ENCODE measurements at places on chromosomes 2 and 18.

DNA sequence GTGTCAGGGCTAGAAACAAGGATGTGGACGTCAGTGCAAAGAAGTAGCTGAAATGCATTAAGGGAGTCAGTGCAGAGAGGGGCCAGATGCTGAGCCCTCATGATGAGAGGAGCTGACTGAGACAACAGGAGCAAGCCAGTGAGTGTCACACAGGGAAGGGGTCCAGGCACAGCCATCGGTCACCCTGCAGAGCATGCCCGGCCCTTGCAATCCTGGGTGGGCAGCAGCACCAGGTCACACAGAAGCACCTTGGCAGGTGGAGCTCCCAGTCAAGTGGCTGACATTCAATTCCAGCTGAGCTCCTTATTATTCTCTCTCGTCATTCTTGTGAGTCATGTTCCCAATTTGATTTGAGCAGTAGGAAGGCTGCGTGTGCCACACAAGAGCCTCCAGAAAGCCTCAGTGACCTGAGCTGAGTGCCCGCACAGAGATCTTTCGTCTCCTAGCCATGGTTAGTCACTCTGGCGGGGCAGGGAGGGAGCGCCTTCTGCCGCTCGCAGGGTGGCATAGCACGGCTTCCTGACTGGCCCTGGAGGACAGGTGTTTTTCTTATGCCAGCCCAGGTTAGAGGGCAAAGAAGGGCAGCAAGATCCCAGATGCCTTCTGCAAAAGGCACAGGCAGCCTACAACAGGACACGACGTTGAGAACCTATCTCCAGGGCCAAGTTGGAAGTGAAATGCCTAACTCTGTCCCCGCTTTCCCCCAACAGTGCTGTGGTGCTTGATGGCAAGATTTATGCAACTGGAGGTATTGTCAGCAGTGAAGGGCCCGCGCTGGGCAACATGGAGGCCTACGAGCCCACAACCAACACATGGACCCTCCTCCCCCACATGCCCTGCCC, 220.9 kb downstream of the ATAD2B start:
- peak; percentile 3 for DNase-seq

DNA sequence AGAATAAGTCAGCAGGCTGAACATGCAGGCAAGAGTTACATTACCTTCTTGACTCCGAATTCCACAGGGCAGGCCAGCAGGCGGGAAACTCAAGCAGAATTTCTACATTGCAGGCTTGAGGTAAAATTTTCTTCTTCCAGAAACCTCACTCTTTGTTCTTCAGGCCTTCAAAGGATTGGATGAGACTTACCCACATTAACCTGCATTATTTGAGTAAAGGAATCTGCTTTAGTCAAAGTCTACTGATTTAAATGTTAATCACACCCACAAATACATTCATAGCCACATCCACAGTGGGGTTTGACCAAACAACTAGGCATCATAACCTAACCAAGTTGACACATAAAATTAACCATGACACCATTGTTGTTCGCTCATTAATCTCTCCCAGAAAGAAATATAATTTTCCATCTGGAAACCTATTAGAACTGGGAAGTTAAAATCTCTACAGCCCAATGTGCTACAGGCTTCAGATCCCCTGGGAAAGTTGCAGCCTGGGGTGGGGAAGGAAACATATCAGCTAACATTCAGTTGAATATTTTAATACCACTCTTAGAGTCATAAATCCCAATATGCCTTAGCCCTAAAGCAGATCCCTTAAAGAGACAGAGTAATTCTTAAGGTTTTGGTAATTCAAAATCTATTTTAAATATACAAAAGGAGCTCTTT, 468.2 kb upstream of the TNP1 start:
- no peak for DNase-seq

DNA sequence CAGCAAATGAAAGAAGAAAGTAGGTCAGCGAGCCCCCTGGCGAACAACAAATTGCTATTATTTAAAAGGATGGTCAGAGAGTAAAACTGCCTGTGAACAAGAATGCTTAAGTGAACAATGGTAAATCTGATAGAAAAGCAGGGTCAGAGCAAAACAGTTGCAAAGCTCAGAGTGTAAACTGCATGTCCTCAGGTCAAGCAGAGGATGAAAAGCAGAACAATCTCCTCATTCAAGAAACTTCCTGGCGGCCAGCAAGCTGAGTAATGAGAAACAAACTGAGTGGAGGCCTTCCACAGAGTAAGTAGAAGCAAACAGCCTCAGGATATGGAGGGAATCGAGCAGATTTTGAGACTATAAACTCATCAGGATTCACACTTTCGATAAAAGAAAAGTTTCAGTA, 117.9 kb downstream of the PPP1R1C start:
- DNase-seq = no peak

DNA sequence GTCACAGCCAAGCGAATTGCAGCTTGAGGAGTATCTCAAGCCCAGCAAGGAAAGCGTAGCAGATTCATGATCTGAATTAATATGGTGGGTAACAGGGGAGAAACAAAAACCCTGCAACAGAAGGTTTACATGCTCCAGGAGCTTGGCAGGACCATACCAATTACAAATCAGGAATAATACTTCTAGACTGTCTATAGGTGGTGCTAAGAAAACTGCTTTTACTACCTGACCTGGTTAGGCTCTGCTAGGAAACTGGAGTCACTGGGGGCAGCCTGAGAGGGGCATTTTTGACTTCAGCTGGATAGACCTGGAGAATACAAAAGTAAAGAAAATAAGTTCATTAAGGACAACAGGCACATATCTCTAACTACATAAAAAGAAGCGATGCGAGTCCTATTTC, 24.6 kb upstream of the SPOPL start:
- DNase-seq = no peak

DNA sequence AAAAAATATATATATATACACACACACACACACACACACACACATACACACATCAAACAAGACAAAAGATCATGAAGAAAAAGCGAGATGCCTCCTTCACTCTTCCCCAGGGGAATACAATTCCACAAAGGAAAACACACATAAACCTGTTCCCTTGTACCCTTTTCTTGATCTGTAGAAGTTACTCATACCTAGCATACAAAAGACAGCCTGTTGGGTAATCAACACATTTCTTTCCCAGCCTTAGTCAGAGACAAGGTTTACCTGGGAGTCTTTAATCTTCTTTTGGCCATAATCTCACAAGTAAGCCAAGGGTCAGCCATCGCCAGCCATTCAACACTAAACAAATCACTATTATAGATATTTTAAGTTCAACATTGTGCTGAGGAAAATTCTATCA, 407.0 kb downstream of the SUCLG1 start:
- no peak for DNase-seq

GRCh38 chr18:4453567-4453873, 1.6 kb downstream of the DLGAP1 start:
- DNase-seq = no peak

- DNase-seq = no peak
These were observed 10.5 kb upstream of the CDK15 start for GRCh38 chr2:201795607-201796477.

GRCh38 chr18:12010187-12010802, 29.0 kb downstream of the IMPA2 start:
- no peak for DNase-seq

- DNase-seq = no peak
These were observed 14.6 kb downstream of the SCLY start for GRCh38 chr2:238075397-238075796.

DNA sequence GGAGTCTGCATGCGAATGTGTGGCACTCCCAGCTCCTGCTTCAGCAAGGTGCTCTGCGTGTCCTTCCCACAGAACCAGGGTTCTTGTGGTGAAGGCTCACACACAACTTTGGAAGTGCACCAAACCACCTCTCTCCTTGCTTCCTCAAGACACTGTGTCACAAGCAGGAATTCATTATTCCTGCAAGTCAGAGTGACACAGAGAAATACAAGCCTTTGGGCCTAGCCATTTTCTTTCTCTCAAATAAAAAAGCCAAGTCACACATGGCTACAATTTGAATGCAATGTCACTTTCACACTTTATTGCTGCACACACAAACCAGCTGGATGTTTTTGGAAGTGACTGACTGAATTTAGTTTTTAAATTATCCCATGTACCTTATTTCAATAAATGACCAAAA, 30.1 kb upstream of the THOC1 start:
- DNase-seq = no peak

- DNase-seq = no peak
These were observed 921.0 kb upstream of the SLC39A10 start for GRCh38 chr2:194735837-194736542.

DNA sequence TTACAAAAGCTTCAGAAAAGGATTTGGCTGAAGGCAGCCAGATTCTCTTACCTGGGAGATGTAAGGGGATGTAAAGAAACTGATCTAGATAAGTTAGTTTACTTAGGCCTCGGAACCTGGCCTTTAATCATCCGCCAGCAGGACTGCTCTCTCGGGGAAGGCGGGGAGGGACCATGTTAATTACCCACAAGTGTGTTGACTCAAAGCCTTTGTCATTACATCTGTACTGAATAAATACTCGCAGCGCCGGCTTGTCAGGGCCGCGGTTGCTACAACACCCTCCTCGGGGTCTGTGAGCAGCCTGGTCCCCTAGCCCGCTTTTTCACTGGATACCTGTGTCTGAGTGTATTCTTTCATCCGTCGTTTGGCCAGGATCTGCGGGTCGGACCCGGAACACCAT, 6.7 kb downstream of the CHMP3 start:
- DNase-seq = no peak

DNA sequence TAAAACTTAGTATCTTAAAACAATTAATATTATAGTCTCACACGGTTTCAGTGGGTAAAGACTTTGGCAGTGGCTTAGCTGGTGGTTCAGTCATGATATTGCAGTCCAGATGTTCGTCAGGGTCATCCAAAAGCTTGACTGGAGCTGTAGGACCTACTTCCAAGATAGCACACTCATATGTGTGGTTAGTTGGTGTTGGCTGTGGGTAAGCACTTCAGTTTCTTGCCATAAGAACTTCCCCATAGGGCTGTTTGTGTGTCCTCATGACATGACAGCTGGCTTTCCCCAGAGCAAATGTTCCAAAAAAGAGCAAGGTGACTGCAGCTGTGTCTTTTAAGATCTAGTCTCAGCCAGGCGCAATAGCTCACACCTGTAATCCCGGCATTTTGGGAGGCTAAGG, 48.5 kb upstream of the EPC2 start:
- no peak for DNase-seq

- DNase-seq = no peak
These were observed 21.5 kb upstream of the TNP1 start for GRCh38 chr2:216881411-216881810.

DNA sequence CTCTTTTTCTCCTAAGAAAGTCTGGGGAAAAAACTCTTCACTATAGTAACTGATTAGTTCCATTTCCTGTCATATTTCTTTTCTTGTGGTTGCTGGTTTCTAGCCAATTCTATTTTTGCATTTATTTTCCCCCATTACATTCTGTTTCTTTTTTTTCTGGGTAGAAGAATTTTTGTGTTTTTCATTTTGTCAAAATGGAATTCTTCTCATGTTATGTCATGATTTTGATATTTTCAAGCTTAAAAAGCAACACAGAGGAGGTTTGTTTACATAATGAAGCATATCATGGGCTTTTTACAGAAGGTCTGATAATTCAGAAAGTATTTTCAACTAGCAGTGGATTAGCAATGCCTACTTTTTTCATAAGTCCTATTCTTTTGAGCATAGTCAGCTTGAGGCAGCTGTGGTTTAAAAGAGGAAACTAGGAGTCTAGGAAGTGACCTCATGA, 102.0 kb downstream of the MAP2 start:
- no peak for DNase-seq

DNA sequence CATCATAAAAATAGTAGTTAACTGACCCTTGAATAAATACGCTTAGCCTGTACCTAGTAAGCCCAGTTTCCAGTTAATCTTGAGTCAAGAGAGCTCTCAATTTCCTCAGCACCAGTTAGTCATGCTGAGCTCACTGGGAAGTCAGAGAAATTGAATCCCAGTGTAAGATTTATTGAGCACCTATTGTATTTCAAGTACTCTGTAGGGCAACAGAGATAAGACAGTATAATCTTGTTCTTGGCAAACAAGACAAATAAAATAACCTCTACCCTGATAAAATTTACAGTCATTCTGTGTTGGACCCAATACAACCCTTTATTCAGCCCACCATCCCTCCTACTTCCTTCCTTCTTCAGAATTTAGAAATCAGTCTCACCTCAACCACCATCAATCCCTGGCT, 71.9 kb upstream of the NRP2 start:
- DNase-seq = no peak

Data from GM12891 (cell line).